Glomerular endothelial cell (primary cell): ENCODE measurements at places on chromosomes 5 and 9.

DNA sequence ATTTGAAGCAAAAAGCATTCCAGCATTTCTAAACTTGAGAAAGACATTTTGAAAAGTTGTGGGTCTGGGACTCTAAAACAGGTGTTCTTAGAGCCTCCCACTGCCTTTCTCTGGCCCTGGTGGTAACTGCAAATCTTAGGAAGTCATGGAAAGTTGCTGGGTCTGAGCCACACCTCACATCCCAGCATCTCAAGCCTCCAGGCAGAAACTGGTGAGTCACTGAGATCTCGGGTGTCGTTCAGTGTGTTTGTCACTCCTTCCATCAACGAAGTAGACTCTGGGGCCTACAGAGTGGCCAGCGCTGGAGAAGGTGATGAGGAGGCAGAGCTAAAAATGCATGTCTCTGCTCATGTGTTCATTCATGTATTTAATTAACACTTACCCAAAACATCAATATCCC, 59.6 kb upstream of the C5orf58 start:
- no peak for DNase-seq

GRCh38 chr5:78586251-78586650, 62.3 kb downstream of the LHFPL2 start:
- DNase-seq, result no peak

GRCh38 chr5:61621202-61621650, 289.2 kb downstream of the ZSWIM6 start:
- DNase-seq, result no peak

GRCh38 chr9:76419782-76420380, 25.7 kb upstream of the RFK start:
- DNase-seq, result no peak

GRCh38 chr5:86427158-86427557, 190.6 kb upstream of the COX7C start:
- no peak for DNase-seq

- DNase-seq, result no peak
Observed at GRCh38 chr9:129851821-129852220, 16.6 kb downstream of the USP20 start.
